ELF-1 (cell line): ENCODE measurements at places on chromosomes 1 and 21.

DNA sequence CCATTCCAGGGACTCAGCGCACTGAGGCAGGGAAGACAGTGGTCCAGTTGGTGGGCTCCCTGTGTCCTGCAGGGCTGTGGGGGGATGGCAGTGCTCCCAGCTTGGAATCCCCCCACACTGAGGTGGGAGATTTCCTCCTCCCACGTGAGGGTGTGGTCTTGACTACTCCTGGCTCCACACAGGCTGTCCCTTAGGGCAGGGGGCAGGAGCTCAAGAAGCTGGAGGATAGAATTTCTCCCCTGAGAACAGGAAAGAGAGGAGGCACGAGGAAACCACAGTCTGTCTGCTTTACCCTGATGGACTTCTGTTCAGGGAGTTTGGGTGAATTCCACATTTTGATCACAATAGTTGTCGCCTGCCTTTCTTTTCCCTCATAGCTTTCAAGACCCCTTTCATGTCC lies 62.1 kb downstream of the CACNA1E start:
- no peak for DNase-seq

DNA sequence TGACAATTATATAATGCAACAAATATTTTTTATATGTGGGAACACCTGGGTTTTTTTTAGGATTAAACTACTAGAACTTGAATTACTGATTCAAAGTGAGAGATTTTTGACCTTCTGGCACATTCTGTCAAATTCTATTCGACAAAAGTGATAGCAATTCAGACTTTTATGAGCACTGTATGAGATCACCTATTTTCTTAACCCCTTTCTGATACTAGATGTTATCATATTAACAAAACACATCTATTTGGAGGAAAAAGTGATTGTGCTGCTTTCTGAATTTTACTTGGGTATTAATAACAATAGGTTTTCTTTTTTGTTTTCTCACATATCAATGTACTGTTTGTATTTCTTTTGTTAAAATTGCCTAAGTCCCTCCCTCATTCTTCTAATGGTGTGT lies 174.9 kb upstream of the GREM2 start:
- DNase-seq, result no peak

DNA sequence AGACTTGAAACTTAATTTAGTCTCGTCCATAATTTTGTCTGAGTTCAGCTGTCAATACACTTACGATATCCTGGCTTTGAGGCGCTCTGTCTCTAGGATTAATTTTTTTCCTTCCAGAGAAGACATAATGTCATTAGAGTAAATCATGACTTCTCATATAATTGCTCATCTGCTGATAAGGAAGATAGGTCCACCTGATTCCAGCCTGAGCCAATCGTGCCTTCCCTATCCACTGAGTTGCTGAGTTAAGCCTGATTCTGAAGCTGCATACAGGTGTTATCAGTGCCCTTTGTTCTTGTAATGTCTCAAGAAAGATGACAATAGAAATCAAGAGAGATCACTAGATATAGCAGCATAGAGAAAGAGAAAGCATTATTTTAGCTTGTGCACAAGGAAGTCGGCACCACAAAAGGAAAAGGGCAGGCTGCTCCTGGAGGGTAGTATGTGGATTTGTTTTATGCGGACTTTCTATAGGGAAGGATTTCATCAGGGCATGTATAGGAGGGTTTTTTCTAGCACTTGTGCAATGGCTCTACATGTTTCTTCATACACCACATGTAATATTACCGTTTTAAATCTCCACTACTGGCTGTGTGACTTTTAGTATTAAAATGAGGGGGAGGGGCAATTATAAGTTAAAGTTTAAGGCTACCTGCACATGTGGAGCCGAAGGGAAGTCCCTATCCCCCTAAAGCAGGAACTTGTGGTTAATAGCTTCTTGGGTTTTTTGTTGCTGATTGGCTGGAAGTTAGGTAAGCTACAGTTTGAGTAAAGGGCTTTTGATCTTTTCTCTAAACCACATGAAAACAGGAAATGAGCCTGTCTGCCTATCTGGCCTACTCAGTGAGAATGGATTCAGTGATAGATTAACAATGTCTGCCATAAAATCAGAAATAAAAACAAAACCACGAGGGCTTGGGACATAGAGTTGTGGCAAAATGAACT lies 133.4 kb downstream of the PLPPR5 start:
- DNase-seq, result no peak

- no peak for DNase-seq
Observed at GRCh38 chr1:24373710-24374109, 39.9 kb downstream of the STPG1 start.

- DNase-seq, result no peak
Observed at GRCh38 chr1:27381969-27382762, 967 bp downstream of the CD164L2 start.

GRCh38 chr1:22793647-22794046 lies 83.0 kb downstream of the EPHB2 start:
- DNase-seq, result no peak

DNA sequence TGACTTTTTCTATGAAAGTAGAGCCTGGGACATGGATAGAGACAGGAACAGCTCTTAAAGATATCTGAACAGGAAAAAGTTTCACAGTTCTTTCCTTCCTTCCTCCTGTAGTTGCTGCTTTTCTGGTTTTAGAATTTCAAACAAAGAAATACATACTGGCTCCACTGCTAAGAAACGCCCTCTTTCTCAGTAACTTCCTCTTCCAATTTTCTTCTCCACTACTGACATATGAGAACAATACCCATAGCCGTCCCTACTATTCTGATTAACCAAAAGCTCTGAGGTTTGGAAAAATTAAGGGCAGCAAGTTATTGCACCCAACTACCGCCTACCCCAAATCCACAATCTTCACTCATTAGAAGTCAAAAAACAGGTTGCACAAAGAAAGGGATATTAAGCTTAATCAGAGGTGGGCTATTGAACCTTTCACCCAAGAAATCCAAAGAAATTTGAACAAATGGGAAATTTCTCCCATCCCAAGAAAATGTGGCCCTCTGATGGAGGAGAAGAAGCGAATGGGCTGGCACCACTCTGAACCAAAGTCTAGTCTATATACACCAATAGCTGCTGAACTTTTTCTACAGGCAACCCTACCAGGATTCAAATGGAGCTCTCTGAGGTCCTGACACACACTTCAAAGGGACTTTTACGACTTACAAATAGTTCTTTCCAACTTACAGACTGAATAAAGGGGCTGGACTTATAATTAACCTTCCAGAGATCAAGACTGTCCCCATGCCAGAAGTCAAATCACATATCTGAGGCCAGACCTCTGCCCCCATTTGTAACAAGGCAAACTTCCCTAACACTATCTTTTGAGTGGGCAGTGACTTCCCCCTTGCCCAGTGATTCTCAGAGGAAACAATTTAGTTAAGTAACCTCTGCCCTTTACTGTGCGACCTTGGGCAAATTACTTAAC lies 1.7 kb downstream of the WASF2 start:
- DNase-seq, result peak; percentile 42

GRCh38 chr21:33670076-33670978 lies 28.0 kb downstream of the ITSN1 start:
- DNase-seq, result no peak

DNA sequence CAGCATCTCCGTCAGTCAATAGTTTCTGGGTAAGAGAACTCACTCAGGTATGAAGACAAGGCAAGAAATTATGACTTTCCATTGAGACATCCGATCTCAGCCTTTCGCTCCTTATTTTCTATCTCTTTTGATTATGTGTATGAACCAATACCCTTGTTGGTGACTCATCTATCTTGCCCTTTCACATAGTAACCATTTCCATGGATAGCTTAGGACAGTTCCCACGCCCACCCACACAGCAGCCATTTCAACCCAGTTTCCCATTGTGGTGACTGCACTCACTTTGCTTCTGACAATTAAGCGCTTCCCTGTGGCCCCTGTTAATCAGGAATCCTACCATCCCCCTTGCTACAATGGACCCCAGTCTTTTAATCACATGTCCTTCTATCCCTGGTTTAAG lies 210.6 kb upstream of the ADGRL2 start:
- no peak for DNase-seq

GRCh38 chr1:182739545-182739944 lies 50.0 kb upstream of the NPL start:
- peak; percentile 78 for DNase-seq

- no peak for DNase-seq
Observed at GRCh38 chr1:172581779-172582178, 48.8 kb downstream of the SUCO start.

GRCh38 chr21:44492567-44493385 lies 37.5 kb downstream of the LRRC3 start:
- no peak for DNase-seq

DNA sequence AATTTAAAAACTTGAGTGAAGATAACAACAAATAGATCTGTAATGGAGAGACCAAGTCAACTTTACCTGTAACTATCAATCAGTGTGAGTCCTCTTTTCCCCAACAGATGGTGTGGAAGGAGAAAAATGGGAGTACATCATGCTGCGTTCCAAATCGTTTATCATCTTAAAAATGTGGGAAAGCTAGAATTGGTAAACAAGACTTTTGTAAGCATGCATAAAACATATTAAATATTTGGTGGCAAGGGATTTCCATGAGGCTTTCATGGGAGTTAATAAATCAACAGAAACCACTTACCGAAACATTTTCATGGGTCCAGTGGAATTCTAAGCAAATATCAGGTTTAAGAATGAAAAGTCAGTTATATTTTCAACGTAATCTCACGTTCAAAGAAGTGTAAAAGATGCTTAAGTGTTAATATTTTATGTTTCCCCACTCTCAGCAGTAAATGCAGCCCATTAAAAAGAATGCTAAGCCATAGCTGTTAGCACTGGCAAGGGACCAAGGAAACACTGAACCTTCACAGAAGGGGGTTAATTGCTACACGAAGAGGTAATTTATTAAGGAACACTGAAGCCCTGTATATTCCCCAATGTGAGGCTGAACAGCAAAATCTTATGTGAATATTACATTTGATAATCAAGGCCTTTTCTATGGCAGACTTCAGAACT lies 117.0 kb downstream of the ZC3H11B start:
- no peak for DNase-seq

DNA sequence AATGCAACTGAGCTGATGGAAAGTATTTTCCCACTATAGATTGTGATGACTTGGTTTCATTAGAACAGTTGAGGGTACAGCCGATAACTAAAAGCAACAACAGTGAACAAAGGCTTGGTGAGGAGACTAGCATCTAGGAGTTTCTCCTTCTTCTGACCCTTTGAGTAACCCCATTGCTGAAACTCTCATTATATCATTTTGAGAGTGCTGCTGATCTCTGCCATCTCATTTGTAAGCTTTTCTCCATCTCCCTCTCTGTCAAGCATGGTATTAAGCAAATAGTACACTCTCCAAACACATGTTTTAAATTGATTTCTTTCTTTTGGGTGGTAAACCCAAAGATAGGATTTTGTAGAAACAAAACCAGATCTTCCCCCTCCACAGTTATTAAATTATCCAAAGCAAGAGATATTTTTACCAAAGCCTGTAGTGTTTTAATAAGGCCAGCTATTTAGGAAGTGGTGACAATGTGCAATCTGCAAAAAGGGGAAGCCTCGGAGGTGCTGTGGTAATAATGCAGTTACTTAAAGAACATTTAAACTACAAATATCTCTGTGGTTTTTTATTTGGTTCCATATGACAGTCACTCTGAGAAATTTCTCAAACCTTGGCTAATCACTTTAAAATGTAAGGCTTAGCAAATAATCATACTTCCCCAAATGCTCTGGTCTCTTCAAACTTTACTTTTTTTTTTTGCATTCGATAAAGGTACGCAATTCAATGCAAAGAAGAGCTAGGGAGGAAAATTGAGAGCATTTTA lies 287.5 kb downstream of the HLX start:
- no peak for DNase-seq

DNA sequence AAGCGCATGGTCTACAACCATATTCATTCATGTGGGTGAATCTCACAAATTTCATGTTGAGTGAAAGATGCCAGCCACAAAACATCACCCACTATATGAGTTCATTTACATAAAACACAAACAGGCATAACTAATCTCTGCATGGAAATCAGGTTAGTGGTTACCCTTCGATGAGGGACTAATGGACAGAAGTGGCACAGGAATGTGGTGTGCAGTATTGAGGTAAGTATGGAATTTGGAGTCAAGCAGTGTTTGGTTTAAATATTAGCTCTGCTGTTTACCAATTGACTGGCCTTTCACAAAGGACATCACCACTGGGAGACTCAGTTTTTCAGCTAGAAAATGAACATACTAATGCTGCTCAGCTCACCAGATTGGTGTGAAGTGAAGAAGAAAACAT lies 24.2 kb downstream of the CCDC185 start:
- DNase-seq, result no peak

- DNase-seq, result peak; percentile 47
Observed at GRCh38 chr1:26162220-26162709, 3.4 kb downstream of the FAM110D start.

DNA sequence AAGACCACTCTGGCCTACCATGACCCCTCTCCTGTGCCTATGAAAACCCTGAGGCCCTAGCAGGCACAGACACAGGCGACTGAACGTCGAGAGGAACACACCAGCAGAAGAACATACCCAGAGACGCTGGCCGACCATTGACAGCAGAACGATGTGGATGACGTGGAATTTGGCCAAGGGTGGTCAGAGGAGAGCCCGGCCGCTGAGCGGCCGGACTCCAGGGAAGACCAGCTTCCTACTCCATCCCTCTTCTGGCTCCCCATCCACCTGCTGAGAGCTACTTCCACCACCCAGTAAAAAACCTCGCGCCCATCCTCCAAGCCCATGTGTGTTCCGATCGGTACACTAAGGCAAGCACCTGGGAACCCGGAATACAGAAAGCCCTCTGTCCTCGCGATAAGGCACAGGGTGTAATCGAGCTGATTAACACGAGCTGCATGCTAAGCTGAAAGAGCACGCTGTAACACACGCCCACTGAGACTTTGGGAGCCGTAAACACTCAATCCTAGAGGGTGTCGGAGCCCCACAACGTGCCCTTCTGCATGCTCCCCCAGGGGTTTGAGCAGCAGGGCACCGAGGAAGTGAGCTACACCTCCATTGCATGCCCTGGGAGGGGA lies 150.3 kb downstream of the CENPF start:
- no peak for DNase-seq

DNA sequence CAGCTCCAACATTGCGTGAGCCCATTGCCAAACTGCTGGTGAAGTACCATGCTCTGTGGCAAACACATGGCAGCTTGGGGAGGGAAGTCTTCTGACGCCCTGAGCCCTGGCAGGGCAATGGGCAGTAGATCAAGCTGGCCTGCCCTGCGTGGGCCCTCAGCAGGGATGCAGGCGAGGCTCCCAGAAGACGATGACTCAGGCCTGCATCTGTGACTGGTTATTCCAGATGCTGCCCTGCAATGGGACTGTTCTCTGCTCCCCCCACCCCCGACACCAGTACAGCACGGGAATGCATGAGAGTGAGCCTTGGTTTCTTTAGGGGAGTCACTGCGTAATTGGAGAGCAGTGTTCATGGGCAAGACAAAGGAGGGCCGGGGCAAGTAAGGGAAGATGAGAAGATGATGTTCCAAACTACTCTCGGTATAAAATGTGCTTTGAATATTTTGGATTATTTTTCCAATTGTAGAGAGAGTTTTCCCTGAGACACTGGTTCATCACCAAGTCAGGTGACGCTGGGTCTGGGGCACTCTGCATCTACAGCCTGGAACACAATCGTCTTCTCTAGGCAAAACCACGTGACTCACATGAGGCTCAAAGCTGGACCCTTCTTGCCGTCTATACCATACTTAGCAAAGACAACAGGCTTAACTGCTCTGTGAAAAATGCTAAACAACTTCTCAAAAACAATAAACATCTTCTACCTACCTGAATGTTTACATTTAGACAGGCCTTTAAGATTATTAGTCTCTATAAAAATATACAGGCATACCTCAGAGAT lies 9.0 kb upstream of the C1orf198 start:
- DNase-seq, result no peak

- no peak for DNase-seq
Observed at GRCh38 chr1:207845109-207845508, 65.8 kb downstream of the CD34 start.

- no peak for DNase-seq
Observed at GRCh38 chr1:30029677-30030076, 693.7 kb downstream of the MATN1 start.
